GM23248 (cell line): ENCODE measurements at places on chromosomes 2 and 18.

GRCh38 chr2:234355808-234356365 lies 141.0 kb downstream of the ARL4C start:
- DNase-seq: no peak

GRCh38 chr18:59459369-59460071 lies 100.5 kb upstream of the LMAN1 start:
- peak; percentile 68 for DNase-seq

DNA sequence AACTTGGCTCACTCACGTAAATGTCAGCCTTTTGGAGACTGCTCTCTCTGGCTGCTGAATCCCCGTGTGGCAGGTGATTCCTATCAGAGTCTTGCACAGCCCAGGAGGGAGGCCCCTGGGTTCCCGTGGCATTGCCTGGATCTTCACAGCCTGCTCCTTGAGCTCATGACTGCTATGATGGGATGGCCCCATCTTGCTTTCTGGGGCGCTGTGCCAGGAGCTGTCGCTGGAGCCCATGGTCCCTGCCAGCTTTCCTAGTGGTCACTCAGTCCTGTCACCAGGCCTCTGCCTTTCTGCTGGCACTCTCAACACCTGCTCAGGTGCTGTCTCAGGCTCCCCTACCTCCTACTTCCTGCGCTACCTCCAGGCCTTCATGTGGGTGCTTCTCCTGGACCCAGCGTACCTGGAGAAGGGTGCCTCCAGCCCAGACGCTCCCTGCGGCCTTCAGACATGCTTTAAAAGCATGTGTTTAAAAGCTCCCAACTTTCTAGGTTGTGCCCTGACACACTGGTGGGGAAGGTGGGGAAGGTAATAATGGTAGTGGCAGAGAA lies 110.1 kb downstream of the MCFD2 start:
- DNase-seq: no peak

DNA sequence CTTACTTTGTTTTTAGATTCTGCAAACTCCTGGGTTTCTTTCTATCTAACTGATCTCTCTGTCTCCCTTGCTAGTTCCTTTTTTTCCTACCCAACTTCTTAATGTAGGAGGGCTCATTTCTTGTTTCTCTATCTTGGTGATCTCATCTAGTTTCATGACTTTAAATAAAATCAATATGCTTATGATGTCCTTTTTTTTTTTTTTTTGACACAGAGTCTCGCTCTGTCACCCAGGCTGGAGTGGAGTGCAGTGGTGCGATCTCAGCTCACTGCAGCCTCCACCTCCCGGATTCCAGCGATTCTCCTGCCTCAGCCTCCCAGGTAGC lies 42.2 kb upstream of the IL1RL1 start:
- DNase-seq: no peak

- DNase-seq: peak; percentile 47
These were observed 219.5 kb upstream of the NRP2 start for GRCh38 chr2:205462681-205463345.

- no peak for DNase-seq
These were observed 83.5 kb downstream of the NCKAP5 start for GRCh38 chr2:133484784-133485183.

GRCh38 chr2:124810132-124810531 lies 785.0 kb downstream of the CNTNAP5 start:
- DNase-seq: no peak

GRCh38 chr2:215851082-215851481 lies 162.3 kb downstream of the MREG start:
- peak; percentile 76 for DNase-seq

DNA sequence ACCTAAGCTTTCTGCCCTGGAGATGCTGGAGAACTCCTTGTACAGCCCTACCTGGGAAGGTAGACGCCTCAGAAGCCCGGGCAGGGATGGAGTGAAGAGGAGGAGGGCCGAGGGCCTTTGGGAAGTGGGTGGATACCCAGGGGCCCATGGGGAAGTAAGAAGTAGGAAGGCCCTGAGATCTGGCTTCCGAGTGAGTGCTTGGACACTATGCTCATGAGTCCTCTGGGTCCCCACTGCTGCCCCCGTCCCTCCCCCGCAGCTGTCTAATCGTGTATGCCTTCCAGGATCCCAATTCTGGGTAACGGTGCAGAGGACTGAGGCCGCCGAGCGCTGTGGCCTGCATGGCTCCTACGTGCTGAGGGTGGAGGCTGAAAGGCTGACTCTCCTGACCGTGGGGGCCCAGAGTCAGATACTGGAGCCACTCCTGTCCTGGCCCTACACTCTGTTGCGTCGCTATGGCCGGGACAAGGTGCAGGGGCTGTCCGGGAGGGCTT lies 1.1 kb downstream of the DOK1 start:
- no peak for DNase-seq

DNA sequence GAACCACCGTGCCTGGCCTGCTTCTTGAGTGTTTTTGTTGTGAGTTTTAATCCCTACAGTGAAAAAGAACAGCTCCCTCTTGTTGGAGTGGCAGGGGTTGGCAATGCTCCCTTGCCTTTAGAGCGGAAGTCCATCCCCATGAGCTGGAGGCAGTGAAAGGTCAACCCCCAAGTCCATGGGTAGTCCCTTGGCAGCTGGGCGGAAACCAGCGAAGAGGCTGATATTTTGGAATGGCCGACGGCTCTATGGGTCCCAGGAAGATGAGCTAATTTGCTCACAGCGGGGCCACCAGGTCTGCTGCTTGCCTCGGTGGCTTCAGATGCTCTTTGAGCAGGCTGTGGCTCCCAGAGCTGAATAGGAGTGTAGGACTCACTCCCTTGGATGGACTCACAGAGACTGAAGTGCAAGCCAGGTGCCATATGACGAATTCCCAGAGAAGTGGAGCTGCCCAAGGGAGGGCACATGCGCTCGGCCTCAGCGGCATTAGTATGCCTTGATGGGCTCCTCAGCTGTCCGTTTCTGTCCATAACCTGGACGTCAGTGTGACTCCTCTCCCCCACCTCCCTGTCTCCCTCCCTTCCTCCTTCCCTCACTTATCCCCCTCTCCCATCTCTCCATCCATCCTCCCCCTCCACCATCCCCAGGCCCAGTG lies 25.4 kb upstream of the RHOB start:
- DNase-seq: no peak

GRCh38 chr18:51712821-51713220 lies 515.3 kb upstream of the MEX3C start:
- DNase-seq: no peak

DNA sequence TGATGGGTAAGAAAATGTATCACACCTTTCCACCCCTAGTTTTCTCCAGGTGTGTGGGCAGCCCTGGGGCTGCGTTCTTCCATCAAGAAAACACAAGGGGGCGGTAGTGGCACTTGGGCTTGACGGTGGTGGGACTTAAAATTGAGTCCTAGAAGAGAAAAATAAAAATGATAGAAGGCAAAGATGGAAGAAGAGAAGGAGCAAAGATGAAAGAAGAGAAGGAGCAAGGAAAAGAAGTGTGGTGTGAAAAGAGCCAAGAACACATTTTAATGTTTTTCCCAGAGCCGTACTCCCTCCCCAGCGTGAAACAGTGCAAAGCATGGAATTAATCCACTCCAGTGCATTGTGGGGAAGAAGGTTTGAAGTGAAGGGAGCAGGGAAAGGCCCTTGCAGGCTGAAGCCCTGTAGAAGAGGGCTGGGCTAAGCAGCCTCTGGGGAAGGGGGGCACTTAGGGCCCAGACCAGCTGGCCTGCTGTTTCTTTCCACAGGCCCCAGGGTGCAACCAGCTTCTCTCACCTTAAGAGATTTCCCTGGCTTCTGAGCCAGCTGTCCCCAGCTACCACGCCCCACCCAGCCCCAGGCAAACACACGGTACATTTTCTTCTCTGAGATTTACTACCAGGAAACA lies 256.8 kb downstream of the RNF152 start:
- peak; percentile 75 for DNase-seq

- no peak for DNase-seq
These were observed 12.8 kb downstream of the NEDD4L start for GRCh38 chr18:58056852-58057251.

GRCh38 chr2:75491129-75491753 lies 69.5 kb downstream of the EVA1A start:
- DNase-seq: peak; percentile 74

- no peak for DNase-seq
These were observed 50.9 kb upstream of the CD226 start for GRCh38 chr18:69998523-69998987.

DNA sequence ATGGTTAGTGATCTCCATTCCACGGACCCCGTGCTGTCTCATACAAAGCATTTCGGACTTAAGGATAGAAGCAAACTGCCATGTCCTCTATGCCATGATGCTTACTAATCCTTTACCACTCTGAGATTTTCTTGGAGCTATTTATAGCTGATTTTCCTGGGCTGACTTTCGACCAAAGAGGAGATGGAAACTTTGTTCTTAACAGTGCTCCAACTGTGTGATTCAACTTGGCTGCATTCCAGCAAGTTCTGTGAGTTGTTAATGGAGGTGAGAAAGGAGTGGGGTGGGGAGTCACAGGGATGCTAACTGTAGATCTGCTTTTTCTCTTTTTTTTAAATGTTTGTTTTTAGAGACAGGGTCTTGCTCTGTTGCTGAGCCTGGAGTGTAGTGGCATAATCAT lies 45.5 kb upstream of the MSH2 start:
- DNase-seq: peak; percentile 82

DNA sequence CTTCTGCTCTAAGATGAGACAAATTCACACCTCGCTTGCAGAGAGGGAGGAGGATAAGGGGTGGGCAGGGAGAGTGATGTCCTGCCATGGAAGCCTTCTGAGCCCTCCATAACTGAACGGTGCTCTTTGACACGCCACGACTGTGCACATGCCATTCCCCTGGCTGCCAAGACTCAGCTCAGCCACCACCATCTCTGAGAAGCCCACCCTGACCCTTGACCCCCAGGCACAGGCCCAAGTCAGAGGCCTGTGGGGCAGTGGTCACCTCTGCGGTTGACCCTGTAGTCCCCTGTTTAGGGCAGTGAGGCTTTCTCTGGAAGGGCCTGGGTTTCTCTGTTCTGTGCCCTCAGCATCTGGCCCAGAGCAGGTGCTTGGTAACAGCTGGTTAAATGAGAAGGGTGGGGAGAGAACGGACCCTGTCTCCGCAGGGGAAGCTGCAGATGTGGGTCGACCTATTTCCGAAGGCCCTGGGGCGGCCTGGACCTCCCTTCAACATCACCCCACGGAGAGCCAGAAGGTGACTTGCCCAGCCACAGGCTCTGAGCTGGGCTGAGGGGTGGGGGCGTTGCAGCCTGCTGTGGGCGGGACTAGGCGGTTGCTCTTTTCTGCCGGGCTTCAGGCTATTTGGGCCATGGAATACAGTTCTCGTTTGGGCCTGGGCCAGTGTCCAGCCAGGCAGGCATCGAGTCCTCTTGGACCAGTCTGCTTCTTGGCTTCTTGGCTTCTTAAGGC lies 215.1 kb downstream of the DYSF start:
- DNase-seq: no peak

DNA sequence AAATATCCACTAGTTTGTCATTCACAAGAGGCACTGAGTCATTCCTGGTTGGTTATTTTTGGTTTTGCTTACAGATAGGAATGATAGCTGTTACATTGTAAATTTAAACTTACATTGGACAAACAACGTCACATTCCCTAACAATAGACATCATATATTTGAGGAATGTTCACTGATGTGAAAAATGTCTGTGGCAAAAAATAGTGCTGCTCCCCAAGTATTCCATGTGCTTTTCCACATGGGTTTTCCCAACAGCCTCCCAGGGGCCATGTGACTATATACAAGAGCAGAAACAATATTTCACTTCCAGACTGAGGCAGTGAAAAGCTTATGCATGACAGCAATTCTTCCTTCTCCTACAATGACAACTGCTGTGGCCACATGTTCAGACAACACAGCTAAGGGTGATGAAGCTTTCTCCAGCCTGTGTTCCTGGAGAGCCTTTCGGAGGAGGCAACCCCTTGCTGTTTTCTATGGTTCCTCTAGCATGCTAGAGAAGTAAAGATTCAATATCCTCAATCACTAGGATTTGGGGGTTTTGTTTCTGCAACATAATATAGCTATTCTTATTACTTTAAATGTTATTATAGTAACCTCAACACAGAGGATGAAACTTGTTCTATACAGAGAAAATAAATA lies 202.7 kb downstream of the PTH2R start:
- DNase-seq: no peak

DNA sequence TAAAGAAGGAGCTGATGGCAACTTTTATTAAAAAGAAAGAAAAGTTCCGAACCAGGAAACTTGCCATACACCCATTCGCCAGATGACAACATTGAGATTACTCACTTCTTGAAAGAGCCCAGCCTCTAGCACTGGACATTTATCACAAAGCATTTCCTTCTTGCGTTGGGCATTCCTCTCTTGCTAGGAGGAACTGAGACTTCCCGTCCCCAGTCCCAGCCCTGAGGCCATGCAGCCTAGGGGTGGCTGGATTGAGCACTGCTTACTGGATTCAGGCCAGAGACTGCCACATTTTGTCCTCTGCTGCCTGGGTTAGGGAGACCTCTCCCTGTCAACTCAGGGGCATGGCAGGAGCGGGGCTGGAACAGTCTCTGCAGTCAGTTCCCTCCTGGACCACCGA lies 80.1 kb downstream of the SDC1 start:
- no peak for DNase-seq

- no peak for DNase-seq
These were observed 44.8 kb downstream of the ZAP70 start for GRCh38 chr2:97758131-97758705.

DNA sequence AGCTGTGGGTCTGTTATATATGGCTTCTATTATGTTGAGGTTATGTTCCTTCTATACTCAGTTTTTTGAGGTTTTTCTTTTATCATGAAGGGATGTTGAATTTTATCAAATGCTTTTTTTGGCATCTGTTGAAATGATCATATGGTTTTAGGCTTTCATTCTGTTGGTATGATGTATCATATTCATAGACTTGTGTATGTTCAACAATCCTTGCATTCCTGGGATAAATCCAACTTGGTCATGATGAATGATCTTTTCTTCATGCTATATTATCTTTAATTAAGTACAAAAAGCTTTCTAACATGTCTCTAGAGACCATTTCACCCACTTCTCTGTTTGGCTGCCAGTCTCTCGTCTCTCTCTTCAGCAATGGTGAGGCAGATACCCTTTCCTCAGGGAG lies 54.2 kb downstream of the MDH1 start:
- DNase-seq: no peak

DNA sequence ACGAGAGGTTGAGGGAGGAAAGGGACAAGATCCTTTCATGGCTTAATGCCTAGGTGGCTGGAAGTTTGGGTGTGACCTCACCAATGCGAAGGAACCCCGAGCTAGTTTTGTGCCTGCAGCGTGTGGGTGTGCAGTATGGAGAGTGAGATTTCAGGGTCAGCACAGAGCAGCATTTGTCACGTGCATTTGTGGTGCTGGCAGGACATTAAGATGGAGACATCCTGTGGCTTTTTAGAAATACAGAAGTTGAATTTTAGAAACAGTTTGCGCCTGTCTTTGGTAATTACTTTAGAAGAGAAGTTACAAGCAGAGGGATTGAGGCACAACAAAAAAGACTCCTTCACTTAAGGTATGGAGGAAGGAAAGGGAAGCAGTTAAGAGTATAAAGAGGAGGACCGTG lies 258.2 kb upstream of the THUMPD2 start:
- no peak for DNase-seq

GRCh38 chr18:12310762-12311161 lies 2.7 kb downstream of the TUBB6 start:
- DNase-seq: peak; percentile 55
